Naive B cell (primary cell): ENCODE measurements at places on chromosomes 4 and X.
A peak's percentile ranks its signal among the peaks of the same experiment; 100 is the strongest.

- DNase-seq: no peak
Measured at GRCh38 chrX:40106676-40107290, 9.0 kb upstream of the BCOR start.

GRCh38 chr4:68476191-68476590 lies 28.9 kb downstream of the TMPRSS11E start:
- DNase-seq: no peak

DNA sequence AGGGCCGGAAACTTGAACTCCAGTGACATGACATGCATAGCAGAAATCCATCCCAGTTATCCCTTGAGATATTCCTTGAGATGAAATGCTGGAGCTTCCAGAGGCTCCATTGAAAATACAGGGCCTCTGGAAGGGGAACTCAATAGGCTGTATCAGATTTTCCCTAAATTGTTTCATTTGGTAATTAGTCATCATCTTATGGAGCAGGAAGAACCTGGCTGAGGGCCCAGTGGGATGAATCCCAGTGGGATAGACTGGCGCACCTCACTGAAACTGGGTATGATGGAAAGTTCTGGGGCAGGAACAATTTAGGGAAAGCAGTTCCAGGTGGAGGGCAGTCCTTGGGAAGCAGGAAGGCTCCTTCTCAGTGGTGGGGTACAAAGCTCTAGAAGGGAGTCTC lies 307.8 kb upstream of the DIPK2B start:
- DNase-seq: no peak

GRCh38 chr4:153344131-153345011 lies at the start of gene MND1:
Gene MND1 (plus strand): TSS chr4:153344688. CDS start chr4:153344738, 50 bp downstream.
- DNase-seq: peak; percentile 88

DNA sequence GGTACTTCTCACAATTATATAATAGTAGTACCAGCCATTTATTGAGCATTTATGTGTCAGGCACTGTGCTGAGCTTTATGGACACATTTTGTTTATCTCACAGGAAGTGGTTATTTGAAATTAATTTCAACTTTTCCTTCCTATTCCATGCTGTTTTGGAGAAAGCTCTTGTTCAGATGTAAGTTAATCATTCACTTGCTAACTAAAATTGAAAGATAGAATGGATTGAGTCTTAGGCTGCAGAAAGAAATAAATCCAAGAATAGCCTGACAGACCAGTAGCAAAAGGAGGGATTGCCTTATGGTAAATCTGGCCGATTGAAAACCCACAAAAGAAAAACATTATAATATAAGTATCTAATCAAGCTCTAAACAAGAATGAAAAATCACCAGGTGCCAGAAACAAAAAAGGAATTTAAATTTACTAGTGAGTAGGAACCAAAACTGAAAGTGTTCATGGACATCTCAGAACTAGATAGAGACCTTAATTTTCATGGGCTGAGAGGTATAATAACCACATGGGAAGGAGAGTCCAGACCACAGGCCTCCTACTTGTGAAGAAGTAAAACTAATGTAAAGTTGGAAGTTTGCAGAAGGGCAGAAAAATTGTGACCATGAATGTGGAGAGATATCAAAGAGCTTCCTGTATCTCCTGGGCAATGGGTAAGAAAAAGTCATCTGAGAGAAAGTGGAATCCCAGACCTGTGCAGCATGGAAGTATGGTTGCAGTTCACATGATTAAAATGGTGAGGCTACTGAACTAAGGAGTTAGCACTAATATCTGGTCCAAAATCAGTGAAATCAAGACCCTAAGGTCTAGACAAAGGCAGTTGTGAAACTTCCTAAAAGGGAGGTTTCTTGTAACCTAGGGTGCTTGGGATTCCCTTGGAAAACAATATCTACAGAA lies 38.0 kb downstream of the RADX start:
- no peak for DNase-seq

GRCh38 chr4:10008609-10009005 lies 12.7 kb downstream of the SLC2A9 start:
- DNase-seq: no peak

- no peak for DNase-seq
Measured at GRCh38 chr4:103887191-103887590, 167.4 kb upstream of the TACR3 start.

- no peak for DNase-seq
Measured at GRCh38 chrX:154541896-154542722, 4.5 kb downstream of the G6PD start.

GRCh38 chr4:128335541-128335940 lies 47.9 kb upstream of the PGRMC2 start:
- no peak for DNase-seq

- DNase-seq: no peak
Measured at GRCh38 chr4:42655269-42655637, 1.7 kb downstream of the ATP8A1 start.

DNA sequence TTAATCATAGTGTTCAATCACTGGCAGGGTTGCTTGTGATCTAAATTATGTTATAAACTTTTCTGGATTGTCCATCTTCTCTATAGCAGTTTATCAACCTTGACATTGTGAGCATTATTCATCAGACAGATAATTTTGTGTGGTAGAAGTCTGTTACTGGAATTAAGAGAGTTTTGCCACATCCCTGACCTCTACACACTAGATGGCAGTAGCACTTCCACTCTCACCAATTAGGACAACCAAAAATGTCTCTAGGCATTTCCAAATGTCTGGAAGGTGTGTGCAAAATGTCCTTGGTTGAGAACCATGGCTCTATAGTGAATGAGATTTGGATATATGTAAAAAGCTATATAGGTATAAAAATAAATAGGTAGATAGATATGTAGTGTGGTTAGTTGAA lies 324.1 kb upstream of the FAM47C start:
- DNase-seq: no peak

DNA sequence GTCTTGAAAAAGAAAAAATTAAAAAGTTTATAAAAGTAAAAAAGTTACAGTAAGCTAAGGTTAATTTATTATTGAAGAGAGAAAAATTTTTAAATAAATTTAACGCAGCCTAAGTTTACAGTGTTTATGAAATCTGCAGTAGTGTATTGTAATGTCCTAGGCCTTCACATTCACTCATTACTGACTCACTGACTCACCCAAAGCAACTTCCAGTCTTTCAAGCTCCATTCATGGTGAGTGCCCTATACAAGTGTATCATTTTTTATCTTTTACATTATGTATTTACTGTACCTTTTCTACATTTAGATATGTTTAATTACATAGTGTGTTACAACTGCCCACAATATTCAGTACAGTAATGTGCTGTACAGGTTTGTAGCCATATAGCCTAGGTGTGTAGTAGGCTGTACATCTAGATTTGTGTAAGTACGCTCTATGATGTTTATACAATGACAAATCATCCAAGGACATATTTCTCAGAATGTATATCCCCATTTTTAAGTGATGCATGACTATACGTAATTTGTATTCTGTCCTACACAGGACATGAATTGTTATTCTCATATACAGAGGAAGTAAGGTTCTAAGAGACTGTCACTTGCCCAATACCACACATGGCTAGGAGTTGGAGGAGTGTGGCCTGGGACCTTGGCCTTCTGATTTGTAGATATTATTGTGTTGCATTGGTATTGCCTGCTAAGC lies 19.5 kb upstream of the PDCL2 start:
- no peak for DNase-seq

DNA sequence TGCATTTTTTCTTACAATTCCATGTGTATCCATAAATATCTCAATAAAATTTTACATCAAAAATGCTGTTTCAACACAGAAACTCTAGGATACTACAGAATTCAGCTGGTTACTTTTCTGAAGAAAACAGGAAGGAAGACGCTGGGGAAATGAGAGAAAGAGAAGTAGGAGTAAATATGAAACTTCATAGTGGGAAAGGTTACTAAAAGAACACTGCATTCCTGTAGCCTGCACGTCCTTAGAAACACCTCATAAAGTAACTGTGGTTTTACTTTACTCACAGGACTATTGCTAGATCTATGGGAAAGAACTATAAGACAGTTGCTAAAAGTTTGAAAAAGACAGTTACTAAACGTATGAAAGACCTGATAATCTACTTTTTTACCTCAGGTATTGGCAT lies 23.1 kb downstream of the ATP11C start:
- no peak for DNase-seq

DNA sequence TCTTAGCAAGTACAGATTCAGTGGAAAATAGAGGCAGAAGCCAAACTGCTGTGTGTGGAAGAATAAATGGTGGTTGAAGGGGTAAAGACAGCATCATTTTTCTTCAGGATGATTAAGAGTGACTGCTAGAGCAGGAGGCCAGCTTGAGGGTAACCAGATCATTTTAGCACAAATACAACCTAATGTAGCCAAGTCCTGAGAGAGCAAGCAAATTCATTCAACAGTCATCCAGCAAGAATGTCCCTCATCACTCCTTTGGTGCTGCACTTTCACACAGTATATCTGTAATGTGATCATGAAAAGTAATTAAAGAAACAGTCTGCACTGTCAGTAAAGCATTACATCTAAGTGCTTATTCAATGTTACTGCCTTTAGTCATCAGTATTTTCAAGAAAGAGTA lies 44.8 kb downstream of the NPFFR2 start:
- no peak for DNase-seq

- no peak for DNase-seq
Measured at GRCh38 chr4:153148791-153149190, 55.5 kb upstream of the TRIM2 start.

DNA sequence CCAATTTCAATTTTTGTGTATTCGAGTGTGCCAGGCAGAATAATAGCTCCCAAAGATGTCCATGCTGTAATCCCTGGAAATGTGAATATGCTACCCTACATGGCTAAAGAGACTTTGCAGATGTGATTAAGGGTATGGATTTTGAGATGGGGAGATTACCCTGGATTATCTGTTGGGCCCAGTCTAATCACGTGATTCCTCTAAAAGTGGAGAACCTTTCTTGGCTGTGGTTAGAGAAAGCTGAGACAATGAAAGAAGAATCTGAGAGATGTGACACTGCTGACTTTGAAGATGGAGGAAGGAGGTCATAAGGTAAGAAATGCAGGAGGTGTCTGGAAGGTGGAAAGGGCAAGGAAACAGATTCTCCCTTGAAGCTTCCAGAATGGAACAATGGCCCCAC lies 503.5 kb upstream of the PITX2 start:
- DNase-seq: no peak

GRCh38 chrX:2741386-2741785 lies 10.5 kb upstream of the XG start:
- DNase-seq: no peak

- DNase-seq: no peak
Measured at GRCh38 chr4:107711831-107712230, 8.2 kb downstream of the PAPSS1 start.

- no peak for DNase-seq
Measured at GRCh38 chrX:18151649-18152048, 69.0 kb downstream of the BEND2 start.

DNA sequence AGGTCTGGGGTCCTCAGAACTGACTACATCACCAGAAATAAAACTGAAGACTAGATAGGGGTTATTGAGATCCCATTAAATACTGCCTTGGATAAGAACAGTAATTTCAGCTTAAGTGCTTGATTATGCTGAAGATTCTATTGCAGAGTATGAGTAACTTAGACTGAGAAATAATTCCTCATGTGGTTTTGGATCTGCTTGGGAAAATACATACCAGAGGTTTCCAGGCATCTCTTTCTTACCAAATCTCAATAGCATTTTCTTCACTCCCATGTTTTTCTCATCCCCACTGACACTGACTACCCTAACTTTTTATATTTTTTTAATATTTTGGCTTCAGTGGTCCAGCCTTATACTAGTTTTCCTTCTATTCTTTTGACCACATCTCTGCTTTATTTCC lies 92.0 kb upstream of the TEX13D start:
- no peak for DNase-seq

- peak; percentile 36 for DNase-seq
Measured at GRCh38 chr4:40924096-40924792, 174.5 kb downstream of the NSUN7 start.

GRCh38 chr4:55733932-55734331 lies 85.7 kb upstream of the EXOC1L start:
- DNase-seq: no peak

- DNase-seq: no peak
Measured at GRCh38 chr4:971666-972500, 1.5 kb downstream of the DGKQ start.

DNA sequence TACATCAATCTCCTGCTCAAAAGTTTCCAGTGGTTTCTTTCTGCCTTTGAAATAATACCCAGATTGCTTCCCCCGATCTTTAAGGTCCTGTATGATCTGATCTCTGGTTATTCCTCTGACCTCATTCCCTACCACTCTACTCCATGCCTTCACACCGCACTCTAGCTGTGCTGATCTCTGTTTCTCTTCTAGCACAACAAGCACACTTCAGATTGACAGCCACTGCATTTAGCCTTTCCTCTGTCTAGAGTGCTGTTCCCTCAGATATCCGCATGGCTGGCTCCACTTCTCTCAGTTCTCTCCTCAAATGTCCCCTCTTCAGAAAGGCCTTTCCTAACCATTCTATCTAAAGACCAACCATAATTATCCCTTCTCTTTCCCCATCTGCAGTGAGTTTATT lies 370.4 kb upstream of the FGF13 start:
- no peak for DNase-seq

DNA sequence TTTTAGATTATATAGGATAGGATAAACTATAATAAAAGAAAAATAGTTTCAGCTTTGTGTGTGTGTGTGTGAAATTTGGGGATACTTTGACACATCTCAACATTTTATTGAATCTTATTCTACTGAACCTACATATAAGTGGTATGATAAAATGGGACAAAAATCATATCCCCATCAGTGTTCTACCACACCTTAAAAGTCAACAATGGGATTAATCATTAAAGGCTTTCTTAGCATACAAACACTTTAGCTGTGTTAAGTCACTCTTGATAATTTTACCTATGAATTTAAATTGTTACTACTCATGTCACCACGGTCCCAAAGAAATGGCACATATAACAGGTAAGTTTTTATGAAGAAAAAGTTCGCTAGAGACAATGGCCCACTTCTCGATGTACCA lies 37.7 kb upstream of the LRBA start:
- no peak for DNase-seq

DNA sequence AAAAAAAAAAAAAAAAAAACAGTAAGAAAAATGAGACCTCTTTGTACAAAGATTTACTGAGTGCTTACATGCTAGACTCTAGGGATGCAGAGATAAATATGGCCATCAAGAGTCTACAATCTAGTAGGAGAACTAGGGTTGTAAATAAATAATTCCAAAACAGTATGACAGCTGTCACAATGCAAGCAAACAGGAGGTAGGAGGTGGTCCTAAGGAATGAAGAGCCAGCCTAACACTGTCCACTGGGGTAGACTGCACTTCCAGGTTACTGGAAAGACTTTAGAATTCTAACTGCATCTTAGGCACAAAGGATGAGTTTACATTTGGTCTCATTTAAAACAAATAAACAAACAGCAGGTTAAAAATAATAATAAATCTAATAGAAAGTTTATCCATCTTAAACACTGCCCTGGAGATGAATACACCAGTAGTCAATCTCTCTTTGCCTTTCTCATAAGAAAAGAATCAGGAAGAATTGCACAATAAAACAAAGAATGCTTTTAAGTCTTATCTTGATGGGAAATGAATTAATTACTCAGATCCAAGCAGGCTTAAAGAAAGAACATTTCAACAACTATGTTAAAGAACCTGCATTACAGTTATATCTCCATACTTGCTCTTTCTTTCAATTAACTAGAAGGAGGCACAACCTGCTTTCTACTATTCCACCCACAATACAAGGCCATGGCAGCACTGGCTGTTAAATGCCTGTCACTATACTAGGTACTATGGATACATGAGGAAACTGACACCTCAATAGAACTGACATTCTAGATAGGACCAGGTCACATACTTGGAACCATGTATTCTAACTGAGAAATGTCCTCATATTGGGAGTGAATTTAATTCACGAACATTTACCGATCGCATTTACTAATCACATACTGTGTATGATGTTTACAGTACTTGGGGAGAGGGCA lies 12.7 kb downstream of the ADGRA3 start:
- no peak for DNase-seq
